ENCODE measurements at places on chromosomes 6 and 20.

DNA sequence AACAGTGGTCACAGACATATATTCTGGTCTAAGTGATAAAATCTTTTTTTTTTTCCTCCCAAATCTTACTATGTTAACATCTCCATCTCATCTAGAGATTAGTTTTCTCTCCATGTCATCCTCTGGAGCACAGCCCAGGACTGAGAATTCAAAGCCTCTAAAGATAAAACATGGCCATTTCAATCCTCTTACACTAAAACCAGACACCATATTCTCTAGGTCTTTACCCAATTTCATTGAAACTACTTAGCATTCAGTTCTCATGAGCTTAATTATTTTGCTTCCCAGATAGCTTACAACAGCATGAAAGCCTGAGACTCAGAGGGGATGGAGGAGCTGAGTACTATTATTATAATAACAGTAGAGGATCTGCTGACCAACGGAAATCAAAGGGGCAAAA is 92.7 kb downstream of the FARS2 start:
- no peak for ATAC-seq

DNA sequence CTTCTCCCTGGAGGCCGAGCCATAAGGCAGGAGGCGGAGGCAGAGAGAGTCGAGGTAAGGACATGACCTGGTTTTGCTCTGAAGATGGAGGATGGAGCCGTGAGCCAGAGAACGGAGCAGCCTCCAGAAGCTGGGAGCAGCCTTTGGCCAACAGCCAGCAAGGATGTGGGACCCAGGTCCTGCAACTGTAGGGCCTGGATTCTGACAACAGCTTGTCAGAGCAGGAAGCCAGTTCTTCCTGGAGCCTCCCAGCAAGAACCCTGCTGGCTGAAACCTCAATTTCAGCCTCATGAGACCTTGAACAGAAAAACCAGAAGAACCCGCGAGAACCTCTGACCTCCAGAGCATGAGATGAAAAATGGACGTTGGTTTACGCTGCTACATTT is 13.4 kb upstream of the MRGBP start:
- ATAC-seq: no peak

- ATAC-seq: no peak
Observed at GRCh38 chr6:44238687-44239350, 8.1 kb upstream of the HSP90AB1 start.

GRCh38 chr6:161226009-161226964 is 47.6 kb downstream of the AGPAT4 start:
- ATAC-seq: no peak

- no peak for ATAC-seq
Observed at GRCh38 chr20:44456611-44457010, 19.1 kb upstream of the TTPAL start.

DNA sequence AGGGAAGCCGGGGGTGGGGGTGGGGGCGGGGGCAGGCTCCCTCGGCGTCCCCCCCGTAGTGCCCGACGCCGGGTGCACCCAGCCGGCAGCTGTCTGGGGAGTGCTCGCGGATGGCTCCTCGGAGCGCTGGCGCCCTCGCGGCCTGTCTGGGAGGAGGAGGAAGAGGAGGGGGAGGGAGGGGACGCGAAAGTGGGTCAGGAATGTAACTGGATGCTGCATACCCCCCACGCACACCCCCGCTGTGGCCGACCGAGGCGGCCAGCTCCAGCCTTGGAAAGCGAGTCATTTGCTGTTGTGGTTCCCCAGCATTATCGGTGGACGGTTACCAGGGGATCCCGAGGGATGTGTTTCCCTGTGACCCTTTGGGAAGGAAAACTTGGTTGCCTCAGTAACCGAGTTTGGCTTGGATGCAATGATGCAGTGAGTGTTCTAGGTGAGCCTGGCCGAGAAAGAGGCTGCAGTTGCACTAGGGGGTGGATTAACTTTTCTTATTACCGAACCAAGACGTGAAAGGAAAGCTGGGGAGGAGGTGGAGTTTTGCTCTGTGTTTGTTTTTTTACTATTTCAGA is 55.2 kb upstream of the RREB1 start:
- peak; percentile 52 for ATAC-seq

DNA sequence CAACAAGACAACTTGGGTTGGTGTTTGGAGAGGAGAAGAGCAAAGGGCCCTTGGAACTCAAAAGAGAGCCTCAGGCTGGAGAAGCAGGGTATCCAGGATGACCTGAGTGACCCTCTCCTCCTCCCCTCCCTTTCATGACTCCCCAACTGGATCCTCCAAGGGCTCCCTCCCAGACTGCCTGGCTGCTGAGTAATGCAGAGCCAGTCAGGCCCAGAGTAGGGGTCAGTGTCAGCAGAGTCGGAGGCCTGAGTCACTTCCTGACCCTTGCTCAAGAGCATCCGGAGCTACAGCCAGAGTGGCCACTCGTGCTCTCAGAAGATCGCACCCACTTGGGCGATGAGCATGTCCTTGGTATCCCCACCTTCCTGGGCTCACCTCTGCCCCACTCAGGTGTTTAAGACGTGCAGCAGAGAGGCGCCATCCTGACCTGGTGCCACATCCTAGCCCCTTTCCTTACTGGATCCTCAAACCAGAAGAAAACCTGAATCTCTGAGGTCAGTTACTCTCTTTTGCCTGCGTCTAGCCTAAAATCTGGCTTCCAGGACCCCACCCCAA is 2.8 kb upstream of the MAPK13 start:
- peak; percentile 52 for ATAC-seq

GRCh38 chr6:150692604-150693003 is 92.9 kb downstream of the PLEKHG1 start:
- ATAC-seq: no peak

GRCh38 chr20:49583669-49584417 is 15.9 kb upstream of the PTGIS start:
- peak; percentile 88 for ATAC-seq

GRCh38 chr20:23874747-23875146 is 4.8 kb downstream of the CST5 start:
- no peak for ATAC-seq

DNA sequence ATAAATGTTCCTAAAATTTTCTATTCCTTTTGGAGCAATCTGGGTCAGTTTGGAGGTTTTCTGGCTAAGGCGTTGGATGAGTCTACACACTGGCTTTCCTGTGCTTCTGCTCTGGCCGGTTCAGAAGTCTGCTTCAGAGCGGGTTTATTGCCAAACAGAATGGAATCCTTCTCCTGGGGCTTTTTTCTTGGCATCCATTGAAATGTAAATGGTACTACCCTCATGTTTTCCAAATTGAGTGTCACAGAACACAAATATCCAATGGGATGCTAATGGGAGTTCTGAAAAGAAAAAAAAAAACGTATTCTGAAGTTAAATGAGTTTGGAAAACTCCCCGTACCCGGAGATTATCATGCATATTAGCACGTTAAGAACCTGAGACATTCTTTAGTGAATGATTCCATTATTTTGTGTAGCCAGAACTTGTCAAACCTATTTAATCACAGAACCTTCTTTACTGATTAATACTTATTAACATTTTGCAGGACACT is 930.3 kb downstream of the QKI start:
- peak; percentile 87 for ATAC-seq

DNA sequence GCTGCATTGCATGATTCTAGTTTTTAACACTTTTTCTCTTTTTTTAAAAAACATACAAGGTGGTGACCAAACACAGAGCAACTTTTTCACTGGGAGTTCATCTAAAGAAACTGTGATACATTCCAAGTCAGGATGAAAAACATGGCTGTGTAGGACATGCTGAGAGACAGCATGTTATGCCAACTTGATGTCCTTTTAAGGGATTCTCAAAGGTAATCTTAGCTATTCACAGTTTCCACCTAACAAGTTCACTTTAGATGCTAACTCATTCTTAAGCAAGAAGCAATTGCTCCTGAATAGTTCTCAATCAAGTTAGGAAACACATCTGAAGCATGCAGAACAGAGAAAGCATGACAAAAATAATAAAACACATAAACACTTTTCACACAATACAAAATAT is 3.3 kb downstream of the ASCC3 start:
- ATAC-seq: no peak

DNA sequence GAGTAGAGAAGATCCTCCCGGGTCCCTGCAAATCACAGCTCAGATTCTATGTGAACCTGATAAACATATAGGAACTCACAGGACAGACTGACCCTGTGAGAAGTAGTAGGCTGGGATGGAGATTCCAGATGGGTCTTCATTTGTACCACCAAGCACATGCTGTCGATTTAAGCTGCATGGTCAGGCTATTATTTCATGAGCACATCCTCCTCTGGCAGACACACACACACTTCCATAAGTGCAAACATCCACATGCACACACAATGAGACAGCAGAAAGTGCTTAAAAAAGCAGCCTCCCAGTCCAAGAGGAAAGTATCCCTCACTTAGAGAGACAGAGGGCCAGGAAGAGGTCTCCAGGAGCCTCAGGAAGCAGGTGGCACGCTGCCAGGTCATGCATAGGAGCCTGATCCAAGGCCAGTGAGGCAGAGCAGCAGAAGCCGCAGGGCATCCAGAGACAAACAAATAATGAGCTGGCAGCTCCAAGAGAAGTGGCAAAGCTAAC is 131.8 kb downstream of the UNC5CL start:
- ATAC-seq: no peak

- ATAC-seq: no peak
Observed at GRCh38 chr6:170209354-170210025, 81.4 kb downstream of the DLL1 start.

GRCh38 chr6:157337751-157338150 is 14.4 kb upstream of the TMEM242 start:
- no peak for ATAC-seq

GRCh38 chr6:121158438-121158837 is 175.8 kb downstream of the TBC1D32 start:
- no peak for ATAC-seq

DNA sequence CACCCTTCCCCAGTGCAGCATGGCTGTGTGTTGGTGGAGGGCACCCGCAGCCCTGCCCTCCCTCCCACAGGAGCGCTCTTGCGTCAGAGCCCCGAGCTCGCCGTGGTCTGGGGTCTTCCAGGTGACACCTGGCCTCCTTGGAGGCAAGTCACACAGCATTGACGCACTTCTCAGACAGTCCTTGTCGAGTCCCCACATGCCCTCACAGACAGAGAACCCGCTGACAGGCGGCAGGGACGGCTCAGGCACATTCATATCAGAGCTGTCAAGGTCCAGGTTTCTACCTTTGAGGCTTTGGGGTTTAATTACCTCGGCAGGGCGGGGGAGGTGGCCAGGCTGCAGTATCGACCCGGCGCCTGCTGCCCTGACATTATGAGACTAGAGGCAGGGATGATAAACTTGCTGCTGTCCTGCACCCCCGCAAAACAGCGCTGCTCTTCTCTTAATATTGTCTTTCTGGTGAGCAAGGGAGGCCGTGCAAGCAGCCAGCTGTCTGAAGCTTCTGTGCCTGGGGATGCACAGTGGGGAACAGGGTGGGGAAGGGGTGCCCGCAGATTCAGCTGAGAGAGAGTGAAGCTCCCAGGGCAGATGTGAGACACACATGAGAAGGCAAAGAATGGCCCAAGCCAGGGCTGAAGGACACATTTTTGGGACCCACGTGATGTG is 4.7 kb downstream of the NPEPL1 start:
- no peak for ATAC-seq

- no peak for ATAC-seq
Observed at GRCh38 chr6:87341899-87342298, 2.7 kb upstream of the C6orf163 start.

- ATAC-seq: no peak
Observed at GRCh38 chr6:52317211-52317610, 32.7 kb upstream of the MCM3 start.

- ATAC-seq: no peak
Observed at GRCh38 chr6:43271103-43271815, 26.8 kb upstream of the SLC22A7 start.

DNA sequence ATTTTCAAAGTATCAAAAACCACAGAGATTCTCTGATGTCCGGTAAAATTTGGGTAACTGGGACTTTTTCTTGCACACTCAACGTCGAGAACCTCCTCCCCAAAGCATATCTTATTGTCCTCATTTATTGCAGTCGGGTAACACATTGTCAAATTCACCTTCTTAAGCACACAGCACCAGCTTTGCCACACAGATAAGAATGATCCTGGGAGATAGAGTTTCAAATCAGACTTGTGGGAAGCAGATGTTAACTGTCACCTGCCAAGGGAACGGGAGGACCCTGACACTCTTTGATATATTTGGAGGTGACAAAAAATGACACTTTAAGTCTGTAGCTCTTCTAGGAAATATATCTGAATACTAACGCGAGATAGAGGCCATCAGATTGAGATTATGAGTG is 282.1 kb upstream of the BMP2 start:
- no peak for ATAC-seq

GRCh38 chr6:38354037-38354381 is 285.7 kb downstream of the BTBD9 start:
- ATAC-seq: no peak

DNA sequence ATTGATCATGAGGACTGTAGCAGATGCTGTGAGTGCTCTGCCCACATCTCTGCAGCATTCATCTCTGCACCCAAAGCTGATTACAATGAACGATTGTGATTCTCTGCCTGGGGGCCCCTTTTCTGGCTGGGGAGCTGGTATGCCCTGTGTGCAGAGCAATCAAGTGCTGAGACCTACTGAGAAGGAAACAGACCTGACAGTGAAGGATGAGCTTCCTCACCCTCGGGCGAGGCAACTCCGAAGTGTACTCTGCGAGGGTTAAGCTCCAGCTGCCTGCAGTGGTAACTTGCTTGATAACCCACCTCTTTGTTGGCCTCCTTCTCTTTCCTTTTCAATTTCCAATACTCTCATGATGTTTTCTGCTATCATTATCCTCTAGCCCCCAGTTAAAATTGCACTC is 289.7 kb upstream of the RNF24 start:
- ATAC-seq: no peak

DNA sequence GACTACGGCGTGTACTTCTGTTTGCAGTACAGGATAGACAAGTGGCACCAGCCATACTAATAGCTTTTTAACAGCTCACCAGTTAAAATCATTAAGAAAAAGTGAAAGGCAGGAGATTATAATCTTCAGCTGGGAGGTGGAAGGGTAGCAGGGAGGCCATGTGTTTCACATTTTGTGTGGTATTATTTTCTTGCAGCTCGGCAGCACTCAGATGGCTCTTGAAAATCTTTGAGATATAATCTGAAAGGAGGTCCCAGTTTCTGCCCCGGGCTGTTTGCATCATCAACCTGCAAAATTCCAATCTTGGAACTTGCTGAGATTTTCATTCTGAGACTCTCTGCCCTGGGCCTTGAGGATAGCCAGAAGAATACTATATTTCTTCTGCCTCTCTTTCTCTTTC is 87.5 kb upstream of the HDAC2 start:
- ATAC-seq: no peak

DNA sequence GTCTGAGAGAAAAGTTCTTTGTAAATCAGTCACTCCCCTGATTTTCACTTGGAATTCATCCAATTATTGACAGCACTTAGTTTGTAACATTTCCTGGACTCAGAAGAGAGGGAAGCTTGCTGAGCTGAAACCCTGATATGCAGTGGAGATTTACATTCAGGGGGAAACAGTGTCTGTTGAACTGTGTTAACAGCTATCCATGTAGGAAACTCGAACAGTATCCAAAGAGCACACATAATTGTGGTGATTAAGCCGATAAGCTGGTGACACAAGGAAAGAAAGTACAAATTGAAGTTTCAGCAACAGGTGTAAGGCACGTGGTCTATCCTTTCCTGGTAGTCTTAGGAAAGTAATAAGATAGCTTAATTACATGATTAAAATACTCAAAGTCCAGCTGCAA is 78.1 kb upstream of the FLRT3 start:
- no peak for ATAC-seq

- no peak for ATAC-seq
Observed at GRCh38 chr6:24924580-24925356, 11.0 kb downstream of the RIPOR2 start.
